ENCODE measurements at places on chromosomes 1 and 21.

- peaks cover 4% of the 10 kb centered on the region for H3K36me3 ChIP-seq
- H3K27me3 ChIP-seq = no peaks in the 10 kb centered on the region
- H3K4me3 ChIP-seq = no peak overlapping the region
- H3K4me1 ChIP-seq = peaks cover 3% of the 10 kb centered on the region
- no peak overlapping the region for H3K27ac ChIP-seq
- DNase-seq = no peak
These were observed 210.3 kb upstream of the CACYBP start for GRCh38 chr1:174789399-174789798.

DNA sequence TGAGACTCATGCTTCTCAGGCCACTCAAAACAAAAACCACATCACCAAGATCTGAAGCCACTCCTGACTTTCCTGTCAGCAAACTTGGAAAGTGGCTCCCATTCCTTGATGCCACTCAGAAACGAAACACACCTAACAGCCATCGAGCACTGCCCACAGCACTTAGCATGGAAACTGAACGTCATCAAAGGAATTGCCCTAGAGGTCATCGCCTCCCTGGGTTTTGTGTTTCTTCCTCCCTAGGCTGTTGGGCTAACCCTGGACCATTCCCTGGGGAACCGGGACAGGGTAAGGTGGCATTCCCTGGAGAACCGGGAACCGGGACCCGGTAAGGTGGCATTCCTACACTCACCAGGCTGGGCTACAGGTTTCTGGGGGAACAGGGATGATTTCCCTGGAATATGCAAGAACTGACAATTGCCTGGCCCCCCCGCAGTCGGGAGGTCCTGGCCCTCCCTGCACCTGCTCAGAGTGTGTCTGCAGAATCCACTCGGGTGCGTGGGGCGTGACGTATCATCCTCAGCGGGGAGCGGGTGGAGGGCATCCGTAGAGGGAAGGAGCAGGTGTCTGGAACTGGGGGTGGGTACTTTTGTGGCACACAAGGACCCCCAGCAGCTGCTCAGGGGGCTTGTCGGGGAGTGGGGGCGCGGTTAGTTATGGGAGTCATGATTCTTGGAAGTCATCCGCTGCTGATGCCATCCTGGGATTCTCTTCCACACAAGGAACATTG lies 30.3 kb downstream of the SLC45A1 start:
- H3K27ac ChIP-seq = no peak overlapping the region
- no peak overlapping the region for H3K4me3 ChIP-seq
- peaks cover 10% of the 10 kb centered on the region for H3K4me1 ChIP-seq

DNA sequence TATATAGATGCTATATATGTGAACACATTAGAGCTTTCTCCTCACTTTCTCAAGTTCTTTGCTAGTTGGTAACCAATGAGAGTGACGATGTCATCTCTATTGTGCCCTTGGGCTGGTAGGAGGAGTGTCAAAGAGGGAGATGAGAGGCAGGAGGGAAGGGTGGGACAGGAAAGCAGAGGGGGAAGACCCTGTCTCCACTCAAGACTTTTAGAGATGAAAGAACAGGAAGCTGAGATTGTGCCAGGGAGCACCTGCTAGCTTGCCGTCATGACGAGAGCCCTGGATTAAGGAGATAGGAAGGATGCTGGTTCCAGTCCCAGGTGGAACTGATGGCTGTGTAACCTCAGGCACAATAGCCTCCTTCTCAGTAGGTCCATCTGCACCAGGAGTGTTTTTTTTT lies 16.7 kb downstream of the CNR2 start:
- H3K4me3 ChIP-seq = peak overlapping the region; percentile 70
- no peaks in the 10 kb centered on the region for H3K27me3 ChIP-seq
- peak; percentile 38 for DNase-seq
- peak overlapping the region; percentile 93 for H3K27ac ChIP-seq
- peaks cover 90% of the 10 kb centered on the region for H3K4me1 ChIP-seq

DNA sequence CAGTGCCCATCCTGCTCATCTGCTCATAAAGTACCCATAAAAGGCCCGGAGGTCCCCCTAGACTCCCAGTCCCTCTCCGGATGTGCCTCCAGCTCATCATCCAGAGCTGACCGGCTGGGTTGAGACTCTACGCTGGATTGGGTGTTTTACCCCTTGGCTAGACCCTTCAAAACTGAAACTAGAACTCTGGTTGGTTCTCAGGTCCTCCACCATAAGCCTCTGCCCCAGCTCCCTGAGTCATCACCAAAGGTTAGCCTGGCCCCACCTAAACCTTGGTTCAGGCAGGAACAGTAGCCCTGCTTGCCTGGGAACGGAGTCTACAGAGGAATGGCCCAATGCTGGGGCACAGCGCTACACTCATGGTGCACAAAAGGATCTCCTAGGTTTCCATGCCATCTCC lies 75.1 kb downstream of the TLR5 start:
- no peaks in the 10 kb centered on the region for H3K4me1 ChIP-seq
- H3K27me3 ChIP-seq = no peaks in the 10 kb centered on the region
- H3K36me3 ChIP-seq = no peaks in the 10 kb centered on the region
- no peak overlapping the region for H3K27ac ChIP-seq
